ENCODE measurements at places on chromosomes 4 and X. TPM values are rescaled to one million over a fixed set of nuclear protein-coding genes. Genes with fewer than 3 reads are reported as not detected.

DNA sequence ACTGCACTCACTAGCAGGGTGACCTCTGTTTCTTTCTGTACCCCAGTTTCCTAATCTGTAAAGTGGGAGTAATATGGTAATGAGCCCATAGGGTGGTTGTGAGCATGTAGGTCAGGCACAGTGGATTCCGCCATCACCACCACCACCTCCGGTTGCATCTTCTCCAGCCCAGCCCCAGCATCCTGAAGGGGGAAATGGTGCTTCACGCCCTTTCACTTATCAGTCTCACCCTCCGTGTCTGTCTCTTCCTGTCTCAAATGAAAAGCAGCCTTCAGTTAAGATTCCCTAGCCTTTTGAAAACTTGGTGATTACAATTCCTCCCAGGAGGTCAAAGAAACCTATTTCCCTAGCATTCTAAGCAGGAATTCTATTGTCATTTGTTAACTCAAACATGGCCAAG, 16.9 kb upstream of the XPNPEP2 start:
- peak; percentile 59 for DNase-seq
- H3K4me1 ChIP-seq: peaks cover 20% of the 10 kb centered on the region
- no peak overlapping the region for H3K4me3 ChIP-seq
- H3K27ac ChIP-seq: no peak overlapping the region
- H3K36me3 ChIP-seq: no peaks in the 10 kb centered on the region

DNA sequence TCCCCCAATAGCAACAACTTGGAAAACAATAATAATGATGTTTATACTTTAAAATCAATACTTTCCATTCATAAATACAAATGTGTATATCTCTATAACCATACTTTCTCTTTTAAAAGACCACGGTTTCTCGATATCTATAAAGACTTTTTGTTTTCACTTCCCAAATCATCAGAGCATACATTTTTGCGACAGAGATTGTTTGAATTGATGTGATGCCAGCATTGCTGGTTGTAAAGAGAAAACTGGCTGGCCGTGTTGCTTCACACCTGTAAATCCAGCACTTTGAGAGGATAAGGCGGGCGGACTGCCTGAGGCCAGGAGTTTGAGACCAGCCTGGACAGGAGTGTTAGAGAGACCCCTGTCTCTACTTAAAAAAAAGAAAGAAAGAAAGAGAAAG, 77.6 kb upstream of the ZNF518B start:
- H3K27me3 ChIP-seq: peaks cover 11% of the 10 kb centered on the region
- no peak overlapping the region for H3K27ac ChIP-seq
- no peak overlapping the region for H3K4me3 ChIP-seq
- DNase-seq: no peak
- no peaks in the 10 kb centered on the region for H3K36me3 ChIP-seq

DNA sequence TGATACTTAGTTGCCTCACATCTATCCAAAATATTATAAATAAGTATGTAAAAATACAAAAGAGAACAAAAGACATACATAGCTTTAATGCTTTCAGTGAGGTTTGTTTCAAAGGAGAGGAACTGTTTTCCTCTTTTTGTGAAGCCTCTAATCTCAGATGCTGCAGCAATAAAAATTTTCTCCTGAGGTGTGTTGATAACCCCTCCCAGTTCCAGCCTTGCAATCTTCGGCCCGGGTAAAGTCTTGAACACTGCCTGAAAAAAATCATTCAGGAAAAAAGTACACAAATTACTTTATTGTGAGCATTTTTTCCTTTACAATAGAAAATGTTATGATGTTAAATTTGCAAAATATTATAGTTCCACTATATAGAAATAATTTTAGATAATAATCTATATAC, 8.8 kb downstream of the BBS7 start:
- H3K4me3 ChIP-seq: no peak overlapping the region
- H3K27ac ChIP-seq: no peak overlapping the region
- peaks cover 5% of the 10 kb centered on the region for H3K4me1 ChIP-seq
- DNase-seq: no peak
- H3K27me3 ChIP-seq: no peaks in the 10 kb centered on the region

DNA sequence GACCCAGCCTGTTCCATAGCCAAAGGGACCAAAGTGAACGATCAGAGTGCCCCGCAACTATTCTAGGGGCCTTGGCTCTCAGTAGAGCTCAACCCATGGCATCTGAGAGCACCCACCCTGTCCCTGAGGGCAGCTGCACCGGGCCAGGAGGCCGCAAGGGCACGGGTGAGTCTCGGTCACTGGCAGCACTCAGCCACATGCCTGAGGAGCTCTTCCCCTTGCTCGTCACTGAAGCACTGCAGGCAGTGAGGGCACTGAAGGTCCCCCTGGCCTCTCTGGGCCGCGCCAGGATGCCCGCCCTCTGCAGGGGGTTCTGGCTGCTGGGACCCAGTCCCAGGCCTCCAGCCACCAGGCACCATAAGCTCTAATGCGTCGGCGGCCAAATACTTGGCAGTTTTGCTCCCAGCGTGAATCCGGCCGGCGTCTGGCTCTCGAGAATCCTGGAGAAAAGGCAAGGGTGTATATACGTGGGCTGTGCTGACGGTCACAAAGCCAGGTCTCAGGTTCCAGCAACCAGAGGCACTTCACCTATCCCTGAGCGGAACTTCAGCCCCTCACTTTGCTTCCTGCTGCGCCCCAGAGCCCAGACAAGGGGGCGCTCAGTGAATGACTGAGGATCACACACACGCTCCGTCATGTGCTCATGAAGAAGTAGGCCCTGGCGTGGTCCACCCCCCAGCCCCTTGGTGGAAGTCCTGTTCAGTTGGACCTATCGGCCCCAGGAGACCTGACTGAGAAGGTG, 13.9 kb downstream of the TNIP2 start:
- DNase-seq: no peak
- no peak overlapping the region for H3K4me3 ChIP-seq
- H3K27ac ChIP-seq: peak overlapping the region; percentile 15

DNA sequence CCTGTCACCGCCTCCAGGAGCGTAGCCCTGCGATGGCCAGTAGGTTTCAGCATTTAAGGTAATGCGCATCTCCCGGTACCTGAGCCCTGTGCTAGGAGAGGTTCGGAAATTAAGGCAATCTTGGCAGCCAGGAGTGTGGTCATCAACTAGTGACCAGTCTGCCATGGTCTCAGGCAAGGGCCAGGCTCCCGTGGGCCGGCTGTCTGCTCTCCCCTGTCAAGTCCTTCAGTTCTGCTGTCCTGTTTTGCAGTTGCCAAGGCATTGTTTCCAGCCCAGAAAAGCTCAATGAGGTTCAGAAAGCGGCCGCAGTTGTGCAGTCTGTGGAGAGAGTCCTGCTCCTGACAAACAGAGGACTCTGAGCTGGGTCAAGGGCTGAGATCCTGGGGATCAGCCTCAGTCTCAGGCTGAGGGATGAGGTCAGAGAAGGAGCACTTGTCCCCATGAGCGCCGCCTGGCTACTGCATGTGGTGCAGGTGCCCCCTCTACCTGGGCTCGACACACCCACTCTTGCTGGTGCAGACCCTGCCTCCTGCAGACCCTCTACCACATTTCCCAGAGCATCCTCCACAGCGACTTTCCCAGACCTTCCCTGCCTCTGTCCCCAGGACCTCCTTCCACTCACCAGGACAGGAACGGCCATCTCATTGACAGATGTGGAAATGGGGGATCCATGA, 53.4 kb upstream of the PSAPL1 start:
- H3K36me3 ChIP-seq: no peaks in the 10 kb centered on the region
- no peak for DNase-seq
- H3K27me3 ChIP-seq: no peaks in the 10 kb centered on the region
- H3K4me3 ChIP-seq: no peak overlapping the region
- no peaks in the 10 kb centered on the region for H3K4me1 ChIP-seq

GRCh38 chr4:183797011-183797444, 108.1 kb upstream of the STOX2 start:
- no peaks in the 10 kb centered on the region for H3K36me3 ChIP-seq
- H3K27me3 ChIP-seq: peaks cover 71% of the 10 kb centered on the region
- H3K4me1 ChIP-seq: peaks cover 7% of the 10 kb centered on the region
- H3K4me3 ChIP-seq: peak overlapping the region; percentile 52
- no peak overlapping the region for H3K27ac ChIP-seq

DNA sequence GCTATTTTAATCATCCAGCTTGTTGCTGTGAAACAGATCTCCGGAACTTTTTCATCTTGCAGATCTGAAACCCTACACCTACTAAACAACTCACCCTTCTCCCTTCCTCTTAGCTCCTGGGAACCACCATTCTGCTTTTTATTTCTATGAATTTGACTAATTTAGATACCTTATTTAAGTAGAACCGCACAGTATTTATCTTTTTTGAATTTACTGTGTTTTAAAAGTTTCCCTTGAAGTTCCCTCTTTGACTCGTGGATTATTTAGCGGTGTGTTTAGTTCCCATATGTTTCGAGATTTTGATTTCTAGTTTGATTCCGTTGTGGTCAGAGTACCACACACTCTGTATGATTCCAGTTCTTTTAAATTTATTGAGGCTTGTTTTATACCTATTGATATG, 44.6 kb downstream of the EIF2S3 start:
- no peak overlapping the region for H3K27ac ChIP-seq
- no peaks in the 10 kb centered on the region for H3K27me3 ChIP-seq
- peaks cover 3% of the 10 kb centered on the region for H3K36me3 ChIP-seq
- H3K4me1 ChIP-seq: peaks cover 10% of the 10 kb centered on the region

DNA sequence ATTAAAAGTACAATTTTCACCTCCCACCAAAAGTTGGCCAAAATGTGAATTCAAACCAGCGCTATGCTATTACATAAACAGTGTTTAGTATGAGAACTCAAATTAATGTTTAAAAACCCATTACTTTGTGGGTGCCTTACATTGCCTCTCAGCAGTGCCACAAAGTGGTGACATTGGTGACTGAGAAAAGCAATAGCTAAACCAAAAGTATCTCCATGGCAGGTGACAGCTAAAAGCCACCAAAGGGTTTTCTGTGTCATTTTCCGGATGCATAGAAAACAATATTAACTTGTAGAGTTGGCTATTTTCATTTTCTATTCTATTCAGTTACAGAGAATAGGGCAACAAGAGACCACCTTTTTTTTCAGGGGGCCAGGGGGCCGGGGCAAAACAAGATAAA, 261.2 kb downstream of the MAPK10 start:
- no peaks in the 10 kb centered on the region for H3K27me3 ChIP-seq
- no peaks in the 10 kb centered on the region for H3K4me1 ChIP-seq
- no peak overlapping the region for H3K4me3 ChIP-seq
- no peaks in the 10 kb centered on the region for H3K36me3 ChIP-seq
- no peak overlapping the region for H3K27ac ChIP-seq

DNA sequence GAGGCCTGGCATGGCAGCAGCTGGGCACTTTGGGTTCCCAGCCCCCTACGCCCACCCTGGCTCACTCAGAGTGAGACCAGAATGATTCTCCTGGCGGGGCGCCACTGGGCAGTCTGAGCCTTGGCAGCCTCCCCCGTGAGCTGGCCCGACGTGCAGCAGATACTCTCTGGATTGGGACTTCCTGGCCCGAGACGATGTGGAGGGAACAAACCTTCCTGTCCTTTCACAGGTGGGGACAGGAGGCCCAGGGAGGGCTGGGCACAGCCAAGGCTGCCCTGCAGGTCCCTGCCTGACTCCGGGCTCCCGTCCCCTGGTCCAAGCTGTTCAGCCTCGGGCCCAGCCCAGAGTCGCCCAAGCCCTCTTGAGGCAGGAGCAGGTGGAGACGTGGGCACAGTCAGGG, 17.9 kb upstream of the ADD1 start:
- peaks cover 55% of the 10 kb centered on the region for H3K36me3 ChIP-seq
- no peaks in the 10 kb centered on the region for H3K27me3 ChIP-seq
- no peak for DNase-seq
- no peak overlapping the region for H3K27ac ChIP-seq
- H3K4me1 ChIP-seq: no peaks in the 10 kb centered on the region
- H3K4me3 ChIP-seq: no peak overlapping the region

GRCh38 chrX:110103344-110103743, 100.4 kb downstream of the TMEM164 start:
- H3K4me1 ChIP-seq: no peaks in the 10 kb centered on the region
- DNase-seq: no peak
- no peak overlapping the region for H3K4me3 ChIP-seq
- H3K27me3 ChIP-seq: no peaks in the 10 kb centered on the region
- H3K36me3 ChIP-seq: peaks cover 2% of the 10 kb centered on the region

GRCh38 chr4:40953283-40954087, 203.7 kb downstream of the NSUN7 start:
- no peaks in the 10 kb centered on the region for H3K27me3 ChIP-seq
- H3K36me3 ChIP-seq: no peaks in the 10 kb centered on the region
- DNase-seq: no peak
- no peak overlapping the region for H3K27ac ChIP-seq
- H3K4me3 ChIP-seq: no peak overlapping the region
- no peaks in the 10 kb centered on the region for H3K4me1 ChIP-seq

GRCh38 chr4:3306450-3306849, 13.6 kb downstream of the RGS12 start:
- H3K36me3 ChIP-seq: no peaks in the 10 kb centered on the region
- H3K27ac ChIP-seq: no peak overlapping the region
- DNase-seq: no peak
- H3K4me3 ChIP-seq: no peak overlapping the region
- H3K4me1 ChIP-seq: peaks cover 29% of the 10 kb centered on the region

Gene SLITRK4
- total RNA-seq: not detected

Gene ARX
- not detected for total RNA-seq

Gene RNF212
- 1.8 TPM for total RNA-seq

Gene CCKAR
- total RNA-seq: not detected

Gene AFM
- total RNA-seq: not detected
